ENCODE measurements at places on chromosomes 5 and 9.

GRCh38 chr9:132016456-132016855 is 63.2 kb downstream of the MED27 start:
- DNase-seq = no peak

GRCh38 chr9:9341203-9341602 is 1271.6 kb downstream of the PTPRD start:
- DNase-seq = peak; percentile 31

DNA sequence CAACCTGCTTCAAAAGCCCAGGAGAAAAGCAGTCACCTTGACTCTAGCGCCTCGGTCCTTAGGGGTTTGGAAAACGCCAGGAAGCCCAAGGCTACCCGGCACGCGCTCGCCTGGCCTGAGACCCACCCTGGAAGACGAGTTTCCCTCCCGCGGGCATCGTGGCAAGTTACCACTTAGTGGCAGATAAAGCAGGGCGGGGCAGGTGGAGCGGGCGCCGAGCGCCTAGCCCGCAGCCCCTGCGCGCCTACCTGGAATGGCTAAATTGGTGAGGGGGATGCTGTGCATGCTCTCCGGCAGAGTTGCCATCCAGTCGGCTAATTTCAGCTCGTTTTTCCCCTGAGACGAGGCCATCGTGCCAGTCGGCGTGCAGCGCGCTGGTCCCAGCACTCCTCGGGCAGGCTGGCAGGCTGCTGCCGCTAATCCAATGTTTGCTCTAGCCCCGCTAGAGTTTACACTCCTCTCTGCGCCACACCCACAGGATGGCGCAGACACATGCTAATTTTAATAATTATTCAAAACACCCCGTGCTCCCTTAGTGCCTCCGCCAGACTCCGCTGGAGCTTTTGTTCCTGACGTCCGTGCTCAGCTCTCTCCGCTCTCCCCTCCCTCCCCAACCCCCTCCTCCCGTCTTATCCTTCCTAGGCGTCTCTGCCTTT is at the start of gene PLCXD3:
Gene PLCXD3 (minus strand): TSS at position 426 of the 656 bp plus-strand sequence. CDS start 75 bp downstream, at position 351.
- DNase-seq = no peak

DNA sequence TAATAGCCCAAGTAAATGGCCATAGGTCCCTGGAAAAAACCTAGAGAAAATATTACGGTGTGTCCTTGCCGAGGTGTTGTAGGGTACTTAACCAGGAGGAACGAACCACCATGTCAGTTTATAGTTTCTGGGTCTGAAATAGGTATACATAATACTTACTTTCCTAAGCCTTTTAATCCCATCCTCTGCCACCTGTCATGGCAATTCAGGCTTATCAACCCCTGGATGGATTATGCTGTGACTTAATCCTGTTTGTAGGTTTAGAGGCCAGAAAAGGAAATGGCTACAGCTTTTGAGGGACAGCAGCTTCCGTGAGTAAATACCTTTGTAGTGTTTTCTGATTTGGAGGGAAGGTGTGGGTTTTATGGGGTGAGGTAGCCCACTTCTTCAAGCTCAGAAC is 89.1 kb upstream of the PTPRD start:
- DNase-seq = no peak

DNA sequence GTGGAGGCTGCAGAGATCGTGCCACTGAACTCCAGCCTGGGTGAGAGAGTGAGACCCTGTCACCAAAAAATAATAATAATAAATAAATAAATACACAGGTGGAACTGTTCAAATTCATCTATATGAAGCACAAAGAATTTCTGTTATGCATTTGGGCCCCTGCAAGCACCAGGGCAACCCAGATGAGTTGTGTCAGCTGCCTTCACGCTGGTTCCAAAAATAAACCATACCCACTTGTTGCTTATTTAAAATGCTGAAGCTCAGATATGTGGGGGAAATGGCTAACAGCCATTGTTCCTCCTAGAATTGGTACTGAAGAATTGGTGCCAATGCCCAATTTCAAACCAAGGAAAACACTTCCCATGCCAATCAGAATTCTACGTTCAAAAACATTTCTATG is 10.5 kb upstream of the C5orf15 start:
- DNase-seq = no peak

GRCh38 chr9:130331573-130331972 is 66.0 kb downstream of the HMCN2 start:
- no peak for DNase-seq

DNA sequence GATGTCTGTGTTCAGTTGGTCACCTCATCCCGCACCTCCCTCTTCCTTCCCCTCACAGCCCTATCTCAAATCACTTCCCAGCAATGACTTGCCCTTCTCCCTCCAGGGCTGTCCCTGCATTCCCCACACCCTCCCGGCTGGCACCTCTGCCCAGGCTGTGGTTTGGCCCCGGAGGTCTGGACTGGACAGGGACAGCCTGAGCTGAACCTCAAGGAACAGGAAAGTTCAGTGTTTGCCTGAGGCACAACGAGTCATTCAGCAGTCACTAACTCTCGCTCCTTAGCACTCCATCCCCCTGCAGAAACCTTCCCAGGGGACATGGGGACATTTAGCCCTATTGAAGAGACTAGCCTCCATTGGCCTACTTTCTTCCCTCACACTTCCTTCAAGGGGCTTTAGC is 58.3 kb upstream of the MAP3K1 start:
- no peak for DNase-seq

GRCh38 chr5:76334574-76334973 is 68.5 kb upstream of the IQGAP2 start:
- no peak for DNase-seq

- no peak for DNase-seq
Measured at GRCh38 chr5:142020122-142020659, 7.4 kb upstream of the GNPDA1 start.

GRCh38 chr9:128494746-128495129 is 9.8 kb upstream of the GLE1 start:
- DNase-seq = no peak

- no peak for DNase-seq
Measured at GRCh38 chr5:169707686-169708085, 70.6 kb downstream of the DOCK2 start.

- DNase-seq = no peak
Measured at GRCh38 chr5:176902102-176902814, 3.1 kb upstream of the HK3 start.

DNA sequence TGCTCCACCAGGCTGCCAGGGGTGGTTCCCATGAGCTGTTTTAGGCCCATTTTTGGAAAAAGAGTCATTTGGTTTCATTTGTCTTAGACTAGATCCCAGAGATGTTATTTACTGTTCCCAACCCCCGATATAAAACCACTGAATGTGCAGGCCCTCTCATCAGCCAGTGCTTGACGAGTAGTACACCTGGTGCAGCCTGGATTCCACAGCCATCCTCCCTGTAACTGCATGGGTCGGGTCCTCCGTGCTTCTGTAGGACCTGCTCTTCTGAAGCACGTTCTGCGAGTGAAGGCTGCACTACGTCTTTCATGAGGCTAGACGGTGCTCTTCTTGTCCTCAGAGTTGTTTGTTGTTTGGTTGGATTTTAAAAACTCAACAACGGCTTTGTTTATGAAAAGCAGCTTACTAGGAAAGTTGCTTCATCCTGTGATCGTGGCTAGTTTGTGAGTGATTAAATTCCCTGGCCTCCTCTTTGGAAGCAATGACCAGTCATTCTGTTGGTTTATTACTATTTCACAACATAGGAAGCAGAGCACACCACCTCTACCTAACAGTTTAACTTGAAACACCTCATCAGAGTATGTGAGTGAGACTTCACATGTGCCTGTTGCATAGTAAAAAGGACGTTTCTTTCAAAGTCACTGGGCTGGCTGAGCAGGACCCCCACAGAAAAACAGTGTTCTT is 135.2 kb downstream of the AOPEP start:
- DNase-seq = no peak
